GM12878 (cell line): ENCODE measurements at places on chromosomes 12 and 14.

DNA sequence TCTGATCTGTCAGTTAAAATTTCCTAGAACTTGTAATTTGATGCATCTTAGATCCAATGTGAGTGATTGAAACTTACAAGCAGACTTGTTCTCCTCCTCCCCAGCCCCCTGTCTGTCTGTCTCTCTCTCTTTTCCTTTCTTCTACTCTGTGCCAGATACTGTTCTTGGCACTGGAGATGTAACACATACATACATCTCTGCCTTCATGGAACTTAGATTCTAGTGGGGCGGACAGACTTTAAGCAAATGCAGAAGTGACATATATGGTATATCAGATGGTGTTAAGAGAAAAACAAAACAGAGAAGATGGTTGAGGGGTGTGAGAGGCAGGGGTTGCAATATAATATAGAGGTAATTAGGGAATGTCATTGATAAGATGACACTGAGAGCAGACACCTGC lies 6.6 kb downstream of the CHST11 start:
- DNase-seq: no peak

GRCh38 chr14:71659159-71659558 lies 273.1 kb upstream of the RGS6 start:
- DNase-seq: no peak

GRCh38 chr14:33483541-33483940 lies 467.3 kb downstream of the EGLN3 start:
- DNase-seq: no peak

DNA sequence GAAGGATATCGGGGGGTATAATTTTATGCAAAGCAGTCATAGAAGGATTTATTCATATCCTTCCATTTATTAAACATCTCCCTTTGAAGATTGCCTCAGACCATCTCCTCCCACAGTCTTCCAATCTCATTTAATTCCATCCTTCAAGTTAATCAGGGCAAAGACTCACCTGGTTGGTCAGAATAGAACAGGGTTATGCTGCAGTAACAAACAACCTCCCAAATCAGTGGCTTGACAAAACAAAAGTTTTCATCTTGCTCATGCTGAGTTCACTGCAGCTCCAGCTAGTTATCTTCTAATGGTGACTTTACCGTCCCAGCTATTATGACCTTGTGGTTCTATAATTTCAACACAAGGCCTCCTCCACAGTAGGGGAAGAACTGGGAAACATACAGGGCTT lies 48.8 kb upstream of the MTERF2 start:
- no peak for DNase-seq

DNA sequence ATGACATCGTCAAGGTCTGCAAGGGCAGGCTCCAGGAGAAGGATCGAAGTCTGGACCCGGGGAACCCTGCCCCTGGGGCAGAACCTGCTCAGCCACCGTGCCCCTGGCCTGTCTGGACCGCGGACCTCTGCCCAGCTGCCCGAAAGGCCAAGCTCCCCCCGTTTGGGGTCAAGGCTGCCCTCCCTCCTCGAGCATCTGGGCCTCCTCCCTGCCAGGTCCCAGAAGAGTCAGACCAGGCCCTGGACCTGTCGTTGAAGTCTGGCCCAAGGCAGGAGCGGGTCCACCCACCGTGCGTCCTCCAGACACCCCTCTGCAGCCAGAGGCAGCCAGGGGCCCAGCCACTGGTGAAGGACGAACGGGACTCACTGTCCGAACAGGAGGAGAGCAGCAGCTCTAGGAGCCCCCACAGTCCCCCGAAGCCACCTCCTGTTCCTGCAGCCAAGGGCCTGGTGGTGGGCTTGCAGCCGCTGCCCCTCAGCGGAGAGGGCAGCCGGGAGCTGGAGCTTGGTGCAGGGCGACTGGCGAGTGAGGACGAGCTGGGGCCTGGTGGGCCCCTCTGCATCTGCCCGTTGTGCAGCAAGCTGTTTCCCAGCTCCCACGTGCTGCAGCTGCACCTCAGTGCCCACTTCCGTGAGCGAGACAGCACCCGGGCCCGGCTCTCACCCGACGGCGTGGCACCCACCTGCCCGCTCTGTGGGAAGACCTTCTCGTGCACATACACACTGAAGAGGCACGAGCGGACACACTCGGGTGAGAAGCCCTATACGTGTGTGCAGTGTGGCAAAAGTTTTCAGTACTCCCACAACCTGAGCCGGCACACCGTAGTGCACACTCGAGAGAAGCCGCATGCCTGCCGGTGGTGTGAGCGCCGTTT lies 856 bp downstream of the ZBTB42 start:
- no peak for DNase-seq

- DNase-seq: no peak
Measured at GRCh38 chr12:75366629-75367028, 24.3 kb upstream of the GLIPR1L2 start.

DNA sequence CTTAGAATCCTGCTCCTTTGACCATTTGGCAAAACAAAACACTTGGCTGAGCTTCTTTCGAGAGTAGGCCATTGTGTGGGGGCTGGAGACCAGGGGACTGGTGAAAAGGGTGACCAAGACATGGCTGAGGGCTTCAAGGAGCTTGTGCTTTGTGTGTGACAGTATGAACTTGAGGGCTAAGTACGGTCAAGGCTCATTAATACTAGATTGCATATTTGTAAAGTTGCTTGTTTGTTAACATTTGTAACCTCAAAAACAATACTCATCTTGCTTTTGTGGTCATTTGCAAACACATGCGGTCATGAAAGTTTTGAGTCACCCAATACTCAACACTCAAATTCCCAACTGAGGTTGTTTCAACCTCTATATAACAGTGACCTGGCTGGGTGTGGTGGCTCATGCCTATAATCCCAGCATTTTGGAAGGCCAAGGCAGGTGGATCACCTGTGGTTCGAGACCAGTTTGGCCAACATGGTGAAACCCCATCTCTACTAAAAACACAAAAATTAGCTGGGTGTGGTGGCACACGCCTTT lies 42.5 kb downstream of the ZFYVE26 start:
- DNase-seq: no peak

DNA sequence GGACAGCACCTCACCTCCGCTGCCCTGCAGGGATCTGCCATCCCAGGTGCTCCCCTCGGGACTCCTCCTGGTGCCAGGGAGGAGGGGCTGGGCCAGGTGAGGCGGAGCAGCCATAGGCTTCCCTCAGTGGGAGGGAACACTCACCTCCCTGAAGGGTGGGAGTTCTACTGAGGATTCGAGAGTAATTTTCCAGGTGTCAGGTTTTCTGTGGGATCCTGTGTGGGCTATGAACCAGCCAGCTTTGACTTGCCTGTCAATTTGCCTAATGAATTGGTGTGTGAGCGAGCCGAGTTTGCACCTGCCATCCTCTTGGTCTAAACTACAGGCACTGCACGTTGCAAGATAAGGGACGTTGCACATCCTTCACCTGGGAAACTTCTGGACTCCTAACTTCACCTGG lies 50.3 kb downstream of the NOC4L start:
- DNase-seq: no peak

DNA sequence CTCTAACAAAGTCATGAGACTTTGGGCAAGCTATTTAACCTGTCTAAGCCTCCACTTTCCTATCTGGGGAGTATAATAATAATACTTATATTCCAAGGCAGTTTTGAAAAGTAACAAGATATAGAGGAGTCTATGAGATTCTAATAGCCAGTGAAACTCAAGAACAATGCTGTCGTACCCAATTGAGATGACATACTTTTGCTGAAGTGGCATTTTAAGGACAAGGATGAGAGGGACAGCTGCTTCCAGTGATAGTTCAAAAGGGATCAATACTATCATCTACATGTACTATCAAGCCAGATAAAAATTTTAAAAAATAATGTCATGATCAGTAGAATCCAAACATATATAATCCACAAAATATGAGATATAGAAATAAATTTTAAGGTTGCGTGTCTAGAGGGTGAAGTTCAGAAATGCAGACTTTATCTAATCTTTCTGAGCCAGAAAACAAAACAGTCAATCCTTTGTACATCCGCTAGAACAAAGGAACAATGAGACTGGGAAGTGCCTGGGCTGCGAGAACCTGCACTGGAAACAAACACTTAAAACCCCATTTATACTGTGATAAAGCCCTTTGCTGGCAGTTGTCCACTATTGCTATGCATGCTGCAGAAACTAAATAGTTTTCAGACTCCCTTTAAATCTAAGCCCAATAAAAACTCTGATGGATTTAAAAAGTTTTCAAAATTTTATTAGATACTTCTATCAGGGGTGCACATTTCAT lies 38.6 kb downstream of the PTPRB start:
- no peak for DNase-seq

- no peak for DNase-seq
Measured at GRCh38 chr12:108890208-108890607, 10.3 kb downstream of the DAO start.

- no peak for DNase-seq
Measured at GRCh38 chr14:28755884-28756268, 10.7 kb upstream of the FOXG1 start.

DNA sequence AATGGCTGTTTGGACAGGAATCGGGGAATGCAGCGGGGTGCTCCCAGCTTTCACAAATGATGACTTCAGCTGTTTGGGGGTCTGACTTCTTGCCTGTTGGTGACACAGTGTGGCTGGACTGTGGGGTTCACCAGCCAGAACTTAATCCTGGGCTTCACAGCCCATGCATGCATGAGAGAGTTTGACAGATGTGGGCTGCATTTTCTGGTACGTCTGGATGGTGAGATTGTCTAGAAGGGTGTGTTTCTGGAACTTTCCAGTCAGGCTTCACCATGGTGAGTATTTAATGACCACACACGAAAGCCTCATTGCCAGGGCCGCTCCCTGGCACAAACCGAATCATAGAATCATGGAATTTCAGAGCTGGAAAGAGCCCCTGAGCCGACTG lies 29.6 kb downstream of the CHST11 start:
- DNase-seq: no peak

DNA sequence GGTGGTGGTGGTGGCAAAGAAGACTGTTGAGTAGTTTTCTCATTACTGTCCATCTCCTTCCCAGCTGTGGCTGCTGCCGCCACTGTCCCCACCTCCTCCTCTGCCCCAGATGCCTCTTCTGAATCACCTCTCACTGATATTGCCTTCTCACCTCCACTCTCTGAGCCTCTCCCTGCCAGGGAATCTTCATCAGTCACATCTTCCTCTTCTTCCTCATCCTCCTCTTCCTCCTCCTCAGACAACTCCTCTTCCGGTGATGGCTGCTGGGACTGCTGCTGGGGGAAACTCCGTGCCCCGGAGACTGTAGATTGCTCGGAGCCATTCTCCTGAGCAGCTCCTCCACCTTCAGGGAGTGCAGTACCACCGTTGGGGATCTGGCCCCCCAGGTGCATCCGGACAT lies 2.9 kb downstream of the SALL2 start:
- DNase-seq: no peak

DNA sequence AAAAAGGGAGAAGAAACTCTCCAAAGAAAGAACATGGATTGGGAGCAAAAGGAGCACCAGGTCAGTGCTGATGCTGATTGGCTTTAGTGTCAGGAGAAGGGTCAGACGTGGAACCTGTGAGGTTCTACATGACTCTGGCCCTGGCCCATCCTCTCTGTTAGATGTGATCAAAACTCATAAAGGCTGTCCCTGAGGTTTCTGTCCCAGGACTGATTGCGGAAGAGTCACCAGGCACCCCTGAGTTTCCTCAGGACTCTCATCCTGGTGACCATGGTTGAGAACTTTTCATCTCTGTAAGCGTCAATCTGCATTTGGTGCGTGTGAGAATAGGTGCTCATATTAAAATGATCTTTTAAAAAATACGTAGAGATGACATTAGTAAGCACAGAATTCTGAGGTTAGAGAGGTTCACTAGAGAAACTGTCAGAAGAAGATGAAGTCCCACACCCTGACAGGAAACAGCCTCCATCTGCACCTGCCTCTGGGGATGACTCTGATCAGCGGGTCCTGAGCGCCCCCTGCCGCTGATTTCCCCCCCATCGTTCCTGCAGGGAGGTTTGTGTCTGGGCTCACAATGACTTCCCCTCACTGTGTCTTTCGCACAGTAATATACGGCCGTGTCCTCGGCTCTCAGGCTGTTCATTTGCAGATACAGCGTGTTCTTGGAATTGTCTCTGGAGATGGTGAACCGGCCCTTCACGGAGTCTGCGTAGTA lies 741.8 kb downstream of the TMEM121 start:
- DNase-seq: no peak

- no peak for DNase-seq
Measured at GRCh38 chr14:93054006-93054405, 61.7 kb downstream of the ITPK1 start.

- DNase-seq: no peak
Measured at GRCh38 chr14:76759589-76759988, 1.7 kb upstream of the VASH1 start.

GRCh38 chr14:53432378-53432802 lies 279.3 kb upstream of the DDHD1 start:
- no peak for DNase-seq
